ENCODE measurements at places on chromosomes 1 and 21.

- no peak for DNase-seq
Observed at GRCh38 chr1:46607345-46608130, 3.5 kb upstream of the MKNK1 start.

GRCh38 chr1:213883618-213884017 is 104.2 kb upstream of the PROX1 start:
- no peak for DNase-seq

DNA sequence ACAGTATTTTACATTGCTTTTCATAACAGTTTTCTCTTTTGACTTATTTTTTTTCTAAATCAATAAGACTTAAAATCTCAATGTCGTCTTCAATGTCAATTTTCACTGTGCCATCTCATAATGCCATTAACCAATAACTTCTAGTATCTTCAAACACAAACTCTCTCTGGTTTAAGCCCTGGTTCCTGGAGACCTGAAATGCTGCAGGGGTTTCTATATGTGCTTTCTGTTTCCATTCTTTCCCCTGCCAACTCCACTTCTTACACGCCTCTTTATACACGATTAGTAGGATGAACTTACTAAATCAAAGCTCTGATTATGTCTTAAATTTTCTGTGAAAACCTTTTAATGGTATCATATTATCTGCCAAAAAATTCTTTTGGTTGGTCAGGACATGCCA is 191.4 kb downstream of the AMY1C start:
- no peak for DNase-seq

- DNase-seq, result no peak
Observed at GRCh38 chr21:46185716-46186115, 1.5 kb upstream of the SPATC1L start.

GRCh38 chr1:43217747-43218146 is 45.6 kb downstream of the CFAP57 start:
- DNase-seq, result no peak

DNA sequence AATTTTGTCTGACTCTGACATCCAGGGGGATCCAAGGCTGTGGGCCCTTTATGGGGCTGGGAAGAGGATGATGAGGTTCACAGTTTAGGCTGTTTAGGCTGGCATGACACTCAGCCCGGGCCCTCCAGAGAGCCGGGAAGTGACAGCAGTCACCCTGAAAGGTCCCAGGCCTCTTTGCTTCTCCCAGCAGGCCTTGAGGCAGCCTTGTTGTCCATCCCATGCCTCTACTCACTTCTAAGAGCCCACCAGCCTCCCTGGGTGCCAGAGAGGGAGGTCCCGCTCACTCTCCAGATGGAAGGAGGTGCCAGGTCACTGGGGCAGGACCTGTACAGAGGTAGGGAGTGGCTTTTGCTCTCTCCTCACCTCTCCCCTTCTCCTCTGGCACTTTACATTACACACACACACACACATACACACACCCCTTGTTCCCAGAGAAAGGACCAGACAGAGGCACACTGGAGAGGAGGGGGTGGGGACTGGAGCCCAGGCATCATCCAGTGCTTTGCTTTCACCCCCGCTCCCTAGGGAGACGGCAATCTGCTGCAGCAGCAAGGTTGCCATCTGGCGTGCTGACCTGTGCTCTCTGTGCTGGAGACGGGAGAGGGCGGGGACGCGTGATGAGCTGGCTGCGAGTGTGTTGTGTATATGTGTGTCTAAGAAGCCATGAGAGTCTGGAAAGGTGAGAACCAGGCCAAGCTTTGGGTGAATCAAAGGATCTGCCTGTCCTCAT is 4.6 kb downstream of the KLHDC8A start:
- no peak for DNase-seq

DNA sequence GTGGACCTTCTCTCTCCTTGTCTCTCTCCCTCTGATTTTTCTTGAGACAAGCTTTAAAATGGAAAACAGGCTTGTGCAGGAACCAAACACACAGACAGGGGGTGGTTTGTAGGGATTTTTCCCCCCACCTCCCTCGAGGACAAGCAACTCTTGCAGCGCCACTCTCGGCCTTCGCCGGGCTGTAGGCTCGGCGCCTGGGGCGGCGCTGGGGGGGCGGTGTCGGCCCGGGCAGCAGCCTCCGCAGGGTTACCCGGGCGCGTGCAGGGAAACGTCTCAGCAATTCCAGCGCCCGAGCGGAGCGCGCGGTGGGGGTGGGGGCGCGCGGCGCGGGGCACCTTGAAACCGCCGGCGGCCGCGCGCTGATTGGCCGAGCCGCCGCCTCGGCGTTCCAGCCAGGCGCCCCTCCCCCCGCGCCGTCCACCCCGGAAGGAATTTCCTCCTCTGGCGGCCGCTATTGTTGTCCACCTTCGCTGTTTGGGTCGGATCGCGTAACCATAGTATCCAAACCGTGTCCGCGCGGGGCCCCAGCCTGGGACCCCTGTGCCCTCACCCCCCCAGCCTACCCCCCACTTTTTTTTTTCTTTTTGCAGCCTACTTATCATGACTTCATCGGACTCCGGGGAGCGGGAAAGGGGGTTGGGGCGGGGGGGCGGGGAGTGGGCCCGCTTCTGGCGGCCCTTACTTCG is 59.8 kb upstream of the ACOT11 start:
- peak; percentile 95 for DNase-seq

- DNase-seq, result no peak
Observed at GRCh38 chr1:30465096-30465495, 258.3 kb downstream of the MATN1 start.

- DNase-seq, result peak; percentile 9
Observed at GRCh38 chr1:78649628-78650027, at the start of gene IFI44. IFI44 (plus strand) TSS chr1:78649831; CDS start chr1:78650196, 365 bp downstream.

DNA sequence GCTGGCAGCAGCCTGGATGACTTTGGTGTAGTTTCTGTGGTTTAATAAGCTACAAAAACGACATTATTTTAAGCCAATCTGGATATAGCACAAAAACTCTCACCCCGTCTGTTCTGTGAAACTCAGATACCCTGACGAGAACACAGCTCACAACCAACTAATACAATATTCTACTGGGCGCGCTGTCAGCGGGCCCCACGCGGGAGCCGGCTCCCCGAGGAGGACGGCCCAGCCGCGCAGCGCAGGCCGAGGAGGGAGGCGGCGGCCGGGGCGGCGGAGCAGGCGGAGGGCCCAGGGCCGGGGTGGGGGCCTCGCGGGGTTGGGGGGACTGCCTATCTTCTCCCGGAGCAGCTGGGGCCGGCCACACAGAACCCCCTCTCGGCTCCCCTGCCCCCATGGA is 87.2 kb upstream of the POU3F1 start:
- no peak for DNase-seq

- no peak for DNase-seq
Observed at GRCh38 chr1:13992489-13993285, 292.7 kb downstream of the PRDM2 start.
